ENCODE measurements at places on chromosomes 5 and 9.
A peak's percentile ranks its signal among the peaks of the same experiment; 100 is the strongest.

DNA sequence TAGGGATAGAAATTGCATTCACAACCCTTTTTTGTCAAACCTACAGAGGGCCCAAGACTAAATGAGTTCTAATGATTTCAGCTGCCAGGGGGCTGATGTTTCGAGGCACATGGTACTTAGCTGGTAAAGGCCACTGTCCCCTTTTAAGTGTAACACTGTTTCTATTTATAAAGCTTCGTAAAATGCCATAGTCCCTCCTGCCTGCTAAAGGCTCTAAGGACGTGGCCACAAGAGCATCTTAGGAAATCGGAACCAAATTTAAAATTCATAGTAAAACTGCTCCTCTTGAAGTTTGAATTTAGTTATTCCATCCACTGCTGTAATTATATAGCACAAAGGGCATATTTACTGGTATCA lies 170.3 kb upstream of the WWC1 start:
- DNase-seq: no peak

DNA sequence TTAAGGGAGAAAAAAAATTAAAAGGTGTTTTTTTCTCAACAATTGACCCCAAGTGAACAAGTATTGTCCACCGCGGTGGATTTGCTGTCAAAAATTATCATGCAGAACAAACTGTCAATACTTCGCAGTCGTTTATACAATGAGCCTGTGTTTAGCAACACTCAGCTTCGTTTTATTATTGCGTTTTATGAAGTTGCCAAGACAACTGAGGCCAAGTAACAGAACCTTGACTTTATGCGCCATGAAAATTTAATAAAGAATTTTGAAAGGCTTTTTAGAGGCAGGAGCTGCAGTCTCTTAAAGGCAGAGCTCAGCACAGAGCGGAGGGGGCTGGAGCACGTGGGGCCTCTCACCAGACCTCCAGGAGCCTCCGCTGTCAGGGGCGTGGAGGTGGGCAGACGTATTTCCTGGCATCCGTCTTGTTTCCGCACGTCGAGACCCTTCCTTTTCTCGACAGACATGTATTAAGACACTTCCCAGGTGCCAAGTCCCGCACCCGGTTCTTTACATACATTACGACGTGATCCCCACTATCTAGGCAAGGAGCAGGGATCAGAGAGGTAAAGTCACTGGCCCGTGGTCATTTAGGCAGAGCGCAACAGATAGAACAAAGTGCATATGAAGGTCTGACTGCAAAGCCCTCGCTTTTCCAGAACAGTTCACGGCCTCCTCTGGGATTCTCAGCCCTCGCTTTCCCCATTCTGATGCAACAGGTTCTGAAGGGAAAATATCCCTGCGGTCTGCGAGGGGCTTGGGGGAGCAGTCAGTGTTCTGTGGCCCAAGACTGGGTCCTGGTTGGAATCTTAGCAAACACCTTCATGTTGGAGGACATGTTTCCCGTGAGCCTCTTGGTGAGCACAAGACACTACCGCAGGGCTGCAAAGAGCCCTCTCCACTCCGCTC lies 164.4 kb downstream of the DAB2IP start:
- no peak for DNase-seq

DNA sequence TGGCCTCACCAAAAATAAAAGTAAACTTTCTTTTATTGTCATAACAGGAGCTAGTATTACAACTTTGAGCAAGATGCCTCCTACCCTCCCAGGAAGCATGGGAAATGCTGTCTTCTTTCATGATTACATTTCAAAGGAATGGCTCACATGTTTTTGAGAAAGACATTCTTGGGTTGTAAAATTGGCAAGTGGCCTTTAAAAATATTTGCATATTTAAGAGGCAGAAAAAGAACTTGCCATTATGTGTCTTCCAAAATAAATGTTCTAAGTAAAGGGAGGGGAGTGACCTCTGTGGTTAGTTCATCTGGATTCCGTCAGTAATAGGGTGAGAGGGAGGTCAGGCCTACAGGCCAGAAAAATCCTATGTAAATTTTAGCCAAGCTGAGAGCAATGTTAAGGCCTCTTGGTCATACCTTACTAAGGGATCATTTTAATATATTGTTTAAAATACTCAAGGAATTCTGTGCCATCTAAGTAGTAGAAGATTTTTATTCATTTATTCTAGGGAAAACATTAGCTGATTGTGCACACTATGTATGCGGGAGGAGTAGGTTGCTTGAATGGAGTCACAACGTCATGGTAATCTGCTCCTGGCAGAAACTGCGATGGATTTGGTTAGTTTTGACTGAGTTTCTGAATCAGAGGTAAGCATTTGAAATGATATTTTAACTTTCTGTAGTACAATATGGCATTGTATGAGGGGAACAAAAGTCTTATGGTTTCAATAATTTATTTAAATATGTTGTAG lies 1485.7 kb upstream of the CDH9 start:
- DNase-seq: no peak

GRCh38 chr9:94443032-94443722 lies 111.7 kb upstream of the PCAT7 start:
- no peak for DNase-seq

DNA sequence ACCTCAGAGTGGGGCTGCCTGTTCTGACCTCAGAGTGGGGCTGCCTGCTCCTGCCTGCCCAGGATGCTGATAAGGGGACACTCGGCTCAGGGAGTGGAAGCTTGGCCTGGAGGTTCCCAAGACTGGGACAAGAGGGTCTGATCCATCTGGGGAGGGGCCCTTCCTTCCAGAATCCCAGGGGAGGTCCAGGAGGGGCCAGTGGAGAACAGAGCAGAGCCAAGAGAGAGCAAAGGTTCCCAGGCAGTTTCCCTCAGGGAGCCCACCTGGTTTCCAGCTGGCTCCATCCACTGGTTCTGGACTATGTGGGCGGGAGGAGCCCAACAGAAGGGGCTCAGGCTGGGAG lies 49.1 kb upstream of the RNU6ATAC start:
- no peak for DNase-seq

GRCh38 chr5:88049737-88050136 lies 218.9 kb downstream of the TMEM161B start:
- DNase-seq: no peak

- DNase-seq: no peak
These were observed 421 bp downstream of the RUSC2 start for GRCh38 chr9:35490155-35490909.

GRCh38 chr5:174688441-174689354 lies 35.7 kb upstream of the MSX2 start:
- no peak for DNase-seq

DNA sequence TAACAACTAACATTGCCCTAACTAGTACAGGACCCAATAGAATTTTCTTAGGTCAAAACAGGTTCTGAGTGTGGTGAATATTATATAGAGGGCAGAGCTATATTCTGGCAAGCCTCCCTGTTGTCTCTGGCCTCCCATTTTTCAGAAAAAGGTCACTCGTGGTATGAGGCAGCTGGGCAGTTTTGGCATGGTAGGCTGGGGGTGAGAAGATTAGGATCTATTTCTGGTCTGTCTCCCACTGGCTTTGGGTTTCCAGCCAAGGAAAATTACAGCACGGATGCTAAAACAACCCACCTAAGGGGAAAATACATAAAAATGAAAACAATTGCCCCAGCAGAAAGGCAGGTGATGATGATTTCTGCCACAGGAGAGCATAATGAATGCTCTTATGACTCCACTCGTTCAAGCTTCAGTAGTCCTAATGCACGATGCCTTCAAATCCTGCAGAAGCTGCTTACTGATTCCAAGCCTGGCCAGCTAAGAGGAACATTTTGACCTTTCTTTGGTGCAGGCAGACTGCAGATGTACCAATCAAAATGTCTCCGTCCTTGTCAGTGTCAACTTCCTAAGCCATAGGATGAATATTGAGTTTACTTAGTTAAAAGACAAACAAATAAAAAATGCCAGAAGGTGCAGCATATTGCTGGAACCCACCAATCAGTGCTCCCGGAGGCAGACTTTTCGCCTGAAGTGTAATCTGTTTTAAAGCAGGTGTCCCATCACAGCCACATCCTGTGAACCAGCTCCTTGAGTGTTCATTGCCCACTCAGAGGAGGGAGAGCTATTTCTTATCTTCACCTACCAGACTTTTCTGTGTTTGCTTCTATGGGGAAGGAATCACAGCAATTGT lies 435.4 kb downstream of the ZSWIM6 start:
- DNase-seq: no peak

- DNase-seq: no peak
These were observed 105.7 kb downstream of the SPOCK1 start for GRCh38 chr5:137393196-137393993.

- DNase-seq: no peak
These were observed 5.8 kb upstream of the CCL21 start for GRCh38 chr9:34715639-34716215.

GRCh38 chr5:153086486-153086885 lies 404.0 kb upstream of the GRIA1 start:
- DNase-seq: no peak

- DNase-seq: no peak
These were observed 10.5 kb downstream of the LIX1 start for GRCh38 chr5:97131921-97132320.

DNA sequence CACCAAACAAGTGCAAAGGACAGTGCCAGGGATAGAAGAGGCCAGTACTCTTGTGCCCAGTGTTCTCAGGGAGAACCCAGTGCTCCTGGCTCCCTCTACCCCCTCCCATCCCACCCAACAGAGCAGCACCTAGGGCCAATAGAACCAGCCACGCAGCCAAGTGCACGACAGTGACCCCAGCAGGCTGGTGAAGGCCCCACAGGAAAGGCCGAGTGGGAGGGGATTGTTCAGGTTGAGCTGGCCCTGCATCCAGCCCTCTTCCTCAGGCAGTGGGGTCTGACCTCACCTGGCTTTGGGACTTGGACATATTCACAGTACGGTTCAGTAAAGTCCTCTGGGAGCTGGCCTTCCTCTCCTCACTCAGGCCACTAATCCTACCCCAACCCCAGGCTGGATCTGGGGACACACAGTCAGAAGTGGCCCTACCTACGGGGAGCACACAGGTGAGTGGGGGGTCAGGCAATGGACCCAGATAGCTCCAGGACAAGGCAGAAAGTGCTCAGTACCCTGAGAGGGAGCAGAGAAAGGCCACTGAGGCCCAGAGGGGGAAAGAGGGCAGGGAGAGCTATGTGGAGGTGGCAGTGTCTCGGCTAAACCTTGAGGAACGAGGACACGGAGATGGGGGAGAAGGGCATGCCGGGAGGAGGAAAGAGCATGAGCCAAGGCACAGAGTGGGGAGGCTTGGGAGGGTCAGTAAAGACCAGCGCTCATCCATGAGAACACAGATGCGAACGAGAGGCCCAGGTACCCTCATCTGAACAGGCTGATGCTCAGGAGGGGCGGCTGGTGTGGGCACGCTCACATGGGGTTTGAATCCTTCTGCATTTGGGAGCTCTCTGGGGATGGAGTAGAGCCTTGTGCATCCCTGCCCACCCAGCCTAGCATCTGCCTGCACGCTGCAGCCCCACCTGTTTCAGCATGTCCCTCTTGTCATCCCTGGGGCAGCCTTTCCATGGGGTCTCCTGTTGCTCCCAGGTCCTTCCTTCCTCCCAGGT lies 25.6 kb downstream of the POLR1E start:
- DNase-seq: peak; percentile 58

GRCh38 chr5:176944268-176944667 lies 45.1 kb upstream of the HK3 start:
- no peak for DNase-seq

GRCh38 chr9:127397646-127398274 lies 791 bp downstream of the SLC2A8 start:
- peak; percentile 57 for DNase-seq

- no peak for DNase-seq
These were observed 171.2 kb downstream of the DOCK8 start for GRCh38 chr9:385818-386398.

DNA sequence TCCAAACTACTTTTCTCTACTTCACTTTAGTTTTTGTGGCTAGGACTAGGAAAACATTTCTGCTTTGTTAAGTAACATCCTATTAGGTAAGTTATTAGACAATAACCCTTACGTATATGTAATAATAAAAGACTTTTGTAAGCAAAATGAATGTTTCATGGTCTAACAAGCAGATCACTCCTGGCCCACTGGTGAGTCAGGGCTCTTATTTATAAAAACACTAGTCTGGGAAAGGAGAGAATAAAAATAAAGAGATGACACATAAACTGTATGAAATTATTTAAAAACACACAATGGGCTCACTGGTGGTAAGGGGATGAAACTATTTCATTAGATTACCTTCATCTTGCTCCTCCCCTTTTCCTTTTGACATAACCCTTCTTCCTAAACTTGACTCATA lies 2212.2 kb upstream of the ACO1 start:
- no peak for DNase-seq

GRCh38 chr5:63263411-63263810 lies 684.8 kb downstream of the LRRC70 start:
- no peak for DNase-seq

GRCh38 chr9:130453487-130453886 lies 8.7 kb downstream of the ASS1 start:
- DNase-seq: no peak

GRCh38 chr5:1065143-1065750 lies 46.6 kb downstream of the SLC12A7 start:
- DNase-seq: no peak

GRCh38 chr5:127311781-127312525 lies 21.4 kb downstream of the MEGF10 start:
- no peak for DNase-seq

DNA sequence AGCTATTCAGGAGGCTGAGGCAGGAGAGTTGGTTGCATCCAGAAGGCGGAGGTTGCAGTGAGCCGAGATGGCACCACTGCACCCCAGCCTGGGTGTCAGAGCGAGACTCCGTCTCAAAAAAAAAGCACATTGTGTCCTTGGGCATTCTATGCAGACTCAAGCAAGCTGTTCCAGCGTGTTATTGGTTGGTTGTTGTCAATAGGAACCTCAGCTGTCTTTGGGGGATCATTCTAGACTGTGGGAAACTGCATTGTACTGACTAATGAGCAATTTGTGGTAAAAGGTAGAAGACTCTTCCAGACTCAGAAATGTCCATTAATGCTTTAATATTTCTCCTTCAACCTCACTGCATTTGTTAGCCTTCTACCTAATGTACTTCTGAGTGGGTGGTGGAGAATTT lies 379.5 kb upstream of the GRAMD2B start:
- no peak for DNase-seq

- DNase-seq: no peak
These were observed 1.0 kb upstream of the PTCH1 start for GRCh38 chr9:95517559-95518425.

GRCh38 chr9:113526841-113527240 lies 63.3 kb downstream of the RGS3 start:
- no peak for DNase-seq

DNA sequence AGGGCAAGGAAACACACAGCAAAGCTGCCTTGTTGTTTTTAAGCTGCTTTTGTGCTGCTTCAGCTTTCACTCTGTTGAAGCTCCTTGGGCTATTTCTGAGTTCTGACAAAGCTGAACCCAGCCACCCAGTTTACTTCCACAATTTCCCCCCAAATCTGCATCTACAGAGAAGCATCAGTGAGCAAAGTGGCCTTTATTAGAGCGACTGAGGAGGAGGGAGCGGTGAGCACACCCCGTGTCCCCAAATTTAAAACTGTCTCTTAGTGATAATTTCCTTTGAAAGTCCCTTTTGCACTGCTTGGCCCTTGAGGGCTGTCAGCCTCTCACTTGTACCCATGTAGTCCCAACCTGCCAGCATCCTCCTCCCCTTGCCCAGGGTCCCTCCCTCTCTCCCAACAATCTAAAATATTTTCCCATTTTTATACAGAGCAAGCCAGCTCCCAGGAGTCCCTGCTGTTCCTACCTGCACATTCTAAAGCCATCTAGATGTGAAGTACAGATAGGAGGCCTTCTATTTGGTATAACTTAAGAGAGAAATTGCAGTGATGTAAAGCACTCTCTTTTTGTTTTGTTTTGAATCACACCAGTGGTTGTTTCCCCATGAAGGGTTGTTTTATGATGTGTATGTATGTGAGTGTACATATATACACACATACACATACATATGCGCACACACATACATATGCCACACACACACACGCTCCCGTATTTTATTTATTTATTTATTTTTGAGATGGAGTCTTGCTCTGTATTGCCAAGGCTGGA lies 313.5 kb downstream of the TLE4 start:
- no peak for DNase-seq

Measured in GM13976 (cell line).